Stimulated activated CD8-positive, alpha-beta memory T cell treated with anti-CD3 and anti-CD28 coated beads, Interleukin-15, amount 100 ng/mL, for 4 hours (primary cell): ENCODE measurements at places on chromosomes 16 and 17.

GRCh38 chr16:28473714-28474265 lies 1.7 kb upstream of the NPIPB7 start:
- DNase-seq, result no peak

DNA sequence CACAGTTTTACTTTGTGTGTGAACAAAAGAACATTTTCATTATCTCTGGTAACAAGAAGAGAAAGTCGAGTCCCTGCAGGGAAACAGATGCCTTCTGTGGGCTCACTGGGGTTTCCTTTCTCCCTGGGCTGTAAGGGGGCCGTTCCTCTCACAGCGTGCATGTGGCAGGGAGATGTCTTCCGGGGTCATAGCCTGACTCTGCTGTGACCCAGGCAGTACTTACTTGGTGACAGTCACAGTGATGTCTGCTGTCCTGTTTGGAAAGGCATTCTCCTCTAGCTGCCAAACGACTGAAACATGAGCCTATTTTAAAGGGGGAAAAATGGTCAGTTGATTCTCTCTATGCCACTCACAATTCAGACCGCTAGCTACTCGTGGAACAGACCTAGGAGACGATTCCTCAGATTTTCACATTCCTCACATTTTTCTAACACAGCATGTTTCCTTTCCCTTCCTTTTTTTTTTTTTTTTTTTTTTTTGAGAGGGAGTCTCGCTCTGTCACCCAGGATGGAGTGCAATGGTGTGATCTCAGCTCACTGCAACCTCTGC lies 7.3 kb downstream of the HASPIN start:
- no peak for DNase-seq

DNA sequence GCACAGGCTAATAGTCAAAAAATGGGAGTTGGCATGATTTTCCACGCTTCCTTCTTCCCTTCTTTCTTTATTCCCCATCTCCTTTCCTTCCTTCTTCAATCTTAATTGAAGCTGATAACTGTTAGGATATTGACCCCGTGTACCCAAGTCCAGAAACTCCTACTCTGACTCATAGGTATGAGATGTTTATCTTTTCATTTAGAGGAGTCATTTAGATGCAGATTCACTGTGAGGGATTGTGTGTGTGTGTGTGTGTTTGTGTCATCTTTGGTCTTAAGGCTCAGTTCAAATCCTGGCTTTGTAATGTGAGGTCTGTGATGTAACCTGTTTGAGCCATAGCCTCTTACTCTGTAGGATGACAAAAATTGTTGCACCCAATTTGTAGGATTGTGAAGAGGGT lies 332.0 kb upstream of the MAF start:
- no peak for DNase-seq

DNA sequence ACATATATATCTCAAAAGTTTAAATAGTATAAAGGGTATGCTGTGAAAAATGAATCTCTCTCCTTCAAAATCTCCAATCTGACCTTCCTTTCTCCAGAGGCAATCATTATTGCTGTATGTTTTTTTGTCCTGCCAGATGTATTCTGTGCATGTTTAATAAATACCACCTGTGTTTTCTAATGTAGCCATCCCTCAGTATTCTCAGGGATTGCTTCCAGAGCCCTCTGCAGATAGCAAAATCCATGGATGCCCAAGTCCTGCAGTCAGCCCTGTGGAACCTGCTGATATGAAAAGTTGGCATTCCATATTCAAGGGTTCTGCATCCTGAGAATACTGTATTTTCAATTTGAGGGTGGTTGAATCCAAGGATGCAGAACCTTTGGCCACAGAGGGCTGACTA lies 42.9 kb downstream of the BPTF start:
- no peak for DNase-seq

GRCh38 chr17:58184308-58184985 lies 8.1 kb upstream of the EPX start:
- no peak for DNase-seq

DNA sequence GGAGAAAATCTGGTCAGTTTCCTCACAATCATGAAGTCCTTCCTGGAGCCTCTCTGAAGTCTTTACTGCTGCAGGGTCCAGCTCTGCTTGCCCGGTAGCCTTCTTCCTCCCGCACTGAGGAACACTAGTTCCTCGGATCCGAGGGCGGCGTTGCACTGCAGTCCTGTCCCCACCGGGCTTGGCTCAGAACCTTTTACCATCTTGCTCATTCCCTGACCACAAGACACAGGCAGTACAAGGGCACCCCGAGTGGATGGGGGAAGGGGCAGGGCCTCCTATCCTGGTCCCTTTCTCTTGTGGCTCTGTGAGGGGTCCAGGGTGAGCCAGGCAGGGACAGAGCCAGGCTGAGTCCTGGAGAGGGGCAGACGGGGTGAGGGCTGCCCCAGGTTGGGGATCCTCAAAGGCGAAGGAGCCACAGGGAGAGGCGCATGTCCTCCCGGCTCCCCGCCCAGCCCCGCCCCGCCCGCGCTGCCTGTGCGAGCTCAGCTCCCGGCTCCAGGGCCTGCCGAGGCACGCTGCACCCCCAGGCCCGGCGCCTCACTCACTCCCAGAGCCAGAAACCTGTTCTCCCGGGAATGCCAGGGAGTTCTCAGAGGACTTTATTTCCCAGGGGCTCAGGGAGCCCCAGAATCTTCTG lies 1.5 kb downstream of the FOXN1 start:
- no peak for DNase-seq

DNA sequence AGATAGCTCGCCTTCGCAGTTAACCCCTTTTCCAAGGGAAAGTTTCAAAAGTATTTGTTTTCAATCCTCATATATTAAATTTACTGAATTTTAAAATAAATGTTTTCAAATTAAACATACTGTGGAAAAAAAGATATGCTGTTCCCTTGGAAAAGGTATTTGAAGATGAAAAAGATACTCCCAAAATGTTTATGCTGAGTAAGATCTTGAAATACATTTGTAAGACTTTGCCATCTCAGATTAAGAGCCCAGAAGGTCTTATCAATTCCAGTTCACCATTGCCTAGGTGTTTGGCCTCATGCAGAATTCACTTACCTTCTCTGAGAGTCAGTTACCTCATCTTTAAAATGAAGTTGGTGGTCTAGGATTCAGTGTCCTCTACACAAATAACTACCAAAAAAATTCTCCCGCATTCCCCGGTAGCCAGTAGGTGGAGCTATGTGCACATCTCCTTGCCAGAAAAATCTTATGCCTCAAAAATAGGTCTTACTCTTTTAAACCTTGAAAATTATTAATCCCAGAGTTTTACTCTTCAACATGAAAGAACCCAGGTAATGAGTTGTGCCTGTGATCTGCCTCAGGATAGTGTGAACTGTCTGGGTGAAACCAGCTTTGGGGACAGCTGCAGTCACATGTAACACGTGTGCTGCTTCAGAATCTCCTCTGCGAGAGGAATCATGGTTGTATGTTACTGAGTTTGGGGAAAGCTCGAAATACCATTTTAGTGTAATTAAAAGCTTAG lies 178.3 kb downstream of the MRTFB start:
- no peak for DNase-seq

GRCh38 chr16:29745121-29745852 lies 503 bp downstream of the C16orf54 start:
- peak; percentile 23 for DNase-seq

DNA sequence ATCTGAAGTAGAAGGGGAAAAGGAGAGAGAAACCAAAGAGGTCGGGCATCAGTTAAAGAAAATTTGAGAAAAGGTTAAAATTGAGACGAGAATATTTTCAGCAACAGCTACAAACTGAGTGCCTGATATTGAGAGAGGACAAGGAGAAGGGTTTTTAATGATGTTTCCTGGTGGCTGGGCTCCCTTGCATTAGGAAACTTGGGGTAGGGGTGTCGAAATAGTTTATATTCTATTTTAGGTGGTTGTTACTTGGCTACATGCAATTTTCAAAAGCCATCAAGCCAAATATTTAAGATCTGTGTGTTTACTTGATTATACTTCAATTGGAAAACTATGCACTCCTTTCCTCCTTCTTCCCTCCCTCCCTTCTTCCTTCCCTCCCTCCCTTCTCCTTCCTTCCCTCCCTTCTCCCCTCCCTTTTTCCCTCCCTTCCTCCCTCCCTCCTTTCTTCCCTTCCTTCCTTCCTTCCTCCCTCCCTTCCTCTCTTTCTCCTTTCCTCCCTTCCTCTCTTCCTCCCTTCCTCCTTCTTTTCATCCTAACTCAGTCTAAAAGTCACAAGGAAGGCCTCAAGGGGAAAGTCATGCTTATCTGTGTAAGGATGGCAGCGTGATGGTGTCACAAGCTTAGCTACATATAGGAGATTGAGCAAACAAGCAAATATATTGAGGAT lies 1.8 kb upstream of the APOH start:
- DNase-seq, result no peak

GRCh38 chr16:57764341-57765159 lies 29.0 kb downstream of the KATNB1 start:
- no peak for DNase-seq

DNA sequence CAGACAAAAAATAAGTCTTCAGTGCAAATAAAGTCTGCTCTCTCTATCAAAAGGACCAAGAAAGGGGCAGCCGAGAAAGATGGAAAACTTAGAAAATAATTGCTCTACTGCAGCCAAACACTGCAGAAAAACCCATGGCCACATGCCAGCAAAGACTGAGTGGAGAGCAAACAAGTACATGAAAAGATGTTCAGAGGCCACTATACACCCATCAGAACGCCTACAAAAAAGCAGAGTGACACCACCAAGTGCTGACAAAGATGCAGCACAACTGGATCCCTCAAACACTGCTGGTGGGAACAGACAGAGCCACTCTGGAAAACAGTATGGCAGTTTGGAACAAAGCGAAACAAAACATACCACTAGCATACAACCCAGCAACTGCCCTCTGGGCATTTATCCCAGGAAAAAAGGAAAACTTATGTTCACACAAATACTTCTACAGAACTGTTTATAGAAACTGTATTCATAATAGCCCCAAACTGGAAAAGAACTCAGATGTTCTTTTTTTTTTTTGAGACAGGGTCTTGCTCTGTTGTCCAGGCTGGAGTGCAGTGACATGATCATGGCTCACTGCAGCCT lies 36.7 kb downstream of the KIAA0753 start:
- no peak for DNase-seq

DNA sequence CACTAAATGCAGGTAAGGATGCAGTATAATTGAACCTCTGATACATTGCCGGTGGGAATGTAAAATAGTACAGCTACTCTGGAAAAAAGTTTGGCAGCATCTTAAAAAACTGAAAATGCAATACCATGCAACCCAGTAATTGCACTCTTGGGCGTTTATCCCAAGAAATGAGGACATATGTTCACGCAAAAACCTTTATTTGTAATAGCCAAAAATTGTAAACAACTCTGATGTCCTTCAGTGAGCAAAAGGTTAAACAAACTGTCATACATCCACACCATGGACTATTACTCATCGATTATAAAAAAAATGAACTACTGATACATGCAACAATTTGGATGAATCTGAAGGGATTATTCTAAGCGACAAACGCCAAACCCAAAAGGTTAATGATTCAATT lies 16.9 kb downstream of the SYNRG start:
- no peak for DNase-seq

DNA sequence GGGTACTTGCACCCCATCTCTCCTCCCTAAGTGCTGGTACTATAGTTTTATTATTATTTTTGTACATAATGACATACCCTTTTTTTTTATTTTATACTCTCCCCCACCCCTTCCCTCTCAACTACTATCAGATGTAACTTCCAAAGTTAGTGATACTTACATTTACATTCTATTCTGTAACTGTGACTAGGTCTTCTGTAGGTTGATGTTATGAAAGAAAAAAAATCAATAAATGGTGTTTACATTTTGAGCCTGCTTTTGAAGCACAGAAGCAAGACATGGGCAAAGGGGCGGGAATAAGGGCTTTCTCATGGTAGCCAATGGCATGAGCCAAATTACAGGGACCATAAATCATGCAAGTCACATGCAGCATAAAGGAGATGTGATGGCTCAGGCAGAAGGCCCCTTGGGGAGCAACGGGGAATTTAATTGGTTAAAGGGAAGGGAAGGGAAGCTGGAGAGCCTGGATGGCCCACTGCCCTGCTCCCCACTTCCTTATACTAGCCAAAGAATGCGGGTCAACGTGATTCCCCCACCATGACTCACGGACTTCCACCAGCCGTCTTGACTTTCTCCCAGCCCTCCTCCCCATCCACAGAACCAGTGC lies 2.4 kb upstream of the ACSF2 start:
- no peak for DNase-seq

GRCh38 chr17:31369266-31369665 lies 22.2 kb upstream of the RAB11FIP4 start:
- no peak for DNase-seq

DNA sequence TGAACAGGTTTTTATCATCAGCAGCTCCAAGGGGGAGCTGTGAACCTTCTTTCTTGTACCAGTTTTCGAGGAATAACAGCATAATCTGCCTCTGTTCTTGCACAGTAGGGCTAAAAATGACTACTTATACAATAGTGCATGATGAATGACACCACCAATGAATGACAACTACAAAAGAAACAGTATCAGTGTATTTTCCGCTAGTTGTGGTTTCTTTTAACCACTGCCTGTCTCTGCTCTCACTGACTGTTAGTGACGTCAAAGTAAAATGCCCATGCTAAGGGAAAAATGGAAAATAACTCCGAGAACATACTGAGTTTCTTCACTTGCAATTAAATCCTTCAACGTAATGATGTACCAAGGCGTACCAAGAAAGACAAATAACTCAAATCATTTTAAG lies 294.9 kb downstream of the MAP2K6 start:
- no peak for DNase-seq

- no peak for DNase-seq
Observed at GRCh38 chr17:77869665-77870132, 88.8 kb upstream of the TNRC6C start.

DNA sequence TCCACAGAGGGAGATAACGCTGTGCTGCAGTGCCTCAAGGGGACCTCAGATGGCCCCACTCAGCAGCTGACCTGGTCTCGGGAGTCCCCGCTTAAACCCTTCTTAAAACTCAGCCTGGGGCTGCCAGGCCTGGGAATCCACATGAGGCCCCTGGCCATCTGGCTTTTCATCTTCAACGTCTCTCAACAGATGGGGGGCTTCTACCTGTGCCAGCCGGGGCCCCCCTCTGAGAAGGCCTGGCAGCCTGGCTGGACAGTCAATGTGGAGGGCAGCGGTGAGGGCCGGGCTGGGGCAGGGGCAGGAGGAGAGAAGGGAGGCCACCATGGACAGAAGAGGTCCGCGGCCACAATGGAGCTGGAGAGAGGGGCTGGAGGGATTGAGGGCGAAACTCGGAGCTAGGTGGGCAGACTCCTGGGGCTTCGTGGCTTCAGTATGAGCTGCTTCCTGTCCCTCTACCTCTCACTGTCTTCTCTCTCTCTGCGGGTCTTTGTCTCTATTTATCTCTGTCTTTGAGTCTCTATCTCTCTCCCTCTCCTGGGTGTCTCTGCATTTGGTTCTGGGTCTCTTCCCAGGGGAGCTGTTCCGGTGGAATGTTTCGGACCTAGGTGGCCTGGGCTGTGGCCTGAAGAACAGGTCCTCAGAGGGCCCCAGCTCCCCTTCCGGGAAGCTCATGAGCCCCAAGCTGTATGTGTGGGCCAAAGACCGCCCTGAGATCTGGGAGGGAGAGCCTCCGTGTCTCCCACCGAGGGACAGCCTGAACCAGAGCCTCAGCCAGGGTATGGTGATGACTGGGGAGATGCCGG lies 769 bp downstream of the CD19 start:
- no peak for DNase-seq

- DNase-seq, result no peak
Observed at GRCh38 chr16:5615868-5616642, 518.5 kb upstream of the EEF2KMT start.
